ENCODE measurements at places on chromosomes 1 and 21.
A peak's percentile ranks its signal among the peaks of the same experiment; 100 is the strongest.

GRCh38 chr1:22717037-22717760 lies 6.6 kb downstream of the EPHB2 start:
- no peak for DNase-seq

GRCh38 chr1:160326418-160326817 lies 16.6 kb downstream of the COPA start:
- peak; percentile 54 for DNase-seq

DNA sequence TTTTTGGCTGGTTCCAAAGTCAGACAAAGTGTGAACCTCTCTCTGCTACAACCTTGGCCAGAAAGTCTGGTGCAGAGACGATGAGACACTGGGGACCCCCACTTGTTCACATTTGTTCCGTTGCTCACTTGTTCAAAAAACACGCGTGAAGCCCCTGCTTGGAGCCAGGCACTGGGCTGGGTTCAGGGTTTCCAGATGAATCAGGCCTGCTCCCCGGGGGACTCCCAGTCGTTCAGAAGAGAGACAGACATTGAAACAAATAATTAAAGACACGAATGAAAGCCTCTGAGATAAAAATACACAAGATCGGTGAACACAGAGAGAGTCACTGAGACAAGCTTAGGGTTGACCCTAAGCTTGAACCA lies 101.5 kb upstream of the RUNX3 start:
- DNase-seq: no peak

DNA sequence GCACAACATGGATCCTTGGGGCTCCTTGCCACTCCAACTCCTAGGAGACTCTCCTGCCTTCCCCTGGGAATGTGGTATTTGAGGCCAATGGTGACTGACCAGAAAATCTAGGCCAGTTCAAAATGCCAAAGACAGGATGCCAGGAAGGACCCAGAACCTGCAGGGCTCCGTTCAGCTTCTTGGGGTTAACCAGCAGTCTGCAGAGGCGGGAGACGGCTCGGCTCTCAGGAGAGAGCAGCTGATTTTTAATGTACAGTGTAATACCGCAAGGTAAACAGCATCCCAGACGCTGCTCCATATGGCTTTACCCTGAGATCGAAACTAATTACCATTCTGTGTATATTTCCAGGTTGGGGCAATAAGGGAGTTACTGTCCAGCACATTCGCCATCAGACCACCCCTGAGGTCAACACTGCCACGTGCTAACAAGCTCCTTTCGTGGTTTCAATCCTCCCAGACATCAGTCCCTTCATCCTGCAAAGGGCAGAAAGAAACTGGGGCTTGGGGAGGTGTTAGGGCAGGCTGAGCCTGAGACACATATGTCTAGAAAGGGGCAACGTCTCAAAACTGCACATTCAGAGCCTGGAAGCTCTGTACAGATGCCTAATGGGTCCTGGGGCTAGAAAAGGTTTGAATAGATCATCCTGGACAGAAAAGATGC lies 16.7 kb downstream of the ITPKB start:
- DNase-seq: no peak

DNA sequence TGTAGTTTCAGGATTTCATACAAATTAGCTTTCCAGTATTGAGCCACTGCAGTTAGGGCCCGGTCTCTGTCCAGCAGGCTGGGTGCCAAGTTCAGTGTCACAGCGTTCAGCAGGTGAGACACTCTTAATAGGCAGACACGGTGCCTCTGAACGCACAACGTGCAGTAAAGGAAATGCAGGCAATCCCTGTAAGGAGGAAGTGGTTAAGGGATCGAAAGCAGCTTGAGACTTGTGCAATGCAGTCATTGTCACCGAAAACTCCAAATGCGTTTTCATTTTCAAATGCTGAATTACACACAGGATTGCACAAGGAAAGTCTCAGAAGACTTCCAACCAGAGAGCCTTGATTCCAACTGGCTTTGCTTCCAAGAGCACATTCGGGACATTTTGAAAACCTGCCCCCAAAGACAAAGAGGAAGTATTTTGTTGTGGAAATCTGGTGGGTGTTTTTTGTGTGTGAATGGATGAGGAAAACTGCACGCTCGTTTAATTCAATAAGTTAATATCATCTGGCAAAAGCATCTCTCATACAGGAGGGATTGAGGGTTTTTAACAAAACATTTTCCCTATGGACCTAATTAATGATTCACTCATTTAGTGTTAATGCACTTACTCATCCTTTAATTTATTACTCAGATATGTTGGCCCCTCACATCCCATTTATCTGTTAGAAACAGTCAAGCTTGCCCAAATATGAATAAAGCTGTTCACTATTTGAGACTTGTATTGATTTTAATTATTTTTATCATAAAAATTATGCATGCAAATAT lies 61.6 kb downstream of the PTGS2 start:
- DNase-seq: no peak

GRCh38 chr1:35717911-35718476 lies 690 bp downstream of the C1orf216 start:
- no peak for DNase-seq

DNA sequence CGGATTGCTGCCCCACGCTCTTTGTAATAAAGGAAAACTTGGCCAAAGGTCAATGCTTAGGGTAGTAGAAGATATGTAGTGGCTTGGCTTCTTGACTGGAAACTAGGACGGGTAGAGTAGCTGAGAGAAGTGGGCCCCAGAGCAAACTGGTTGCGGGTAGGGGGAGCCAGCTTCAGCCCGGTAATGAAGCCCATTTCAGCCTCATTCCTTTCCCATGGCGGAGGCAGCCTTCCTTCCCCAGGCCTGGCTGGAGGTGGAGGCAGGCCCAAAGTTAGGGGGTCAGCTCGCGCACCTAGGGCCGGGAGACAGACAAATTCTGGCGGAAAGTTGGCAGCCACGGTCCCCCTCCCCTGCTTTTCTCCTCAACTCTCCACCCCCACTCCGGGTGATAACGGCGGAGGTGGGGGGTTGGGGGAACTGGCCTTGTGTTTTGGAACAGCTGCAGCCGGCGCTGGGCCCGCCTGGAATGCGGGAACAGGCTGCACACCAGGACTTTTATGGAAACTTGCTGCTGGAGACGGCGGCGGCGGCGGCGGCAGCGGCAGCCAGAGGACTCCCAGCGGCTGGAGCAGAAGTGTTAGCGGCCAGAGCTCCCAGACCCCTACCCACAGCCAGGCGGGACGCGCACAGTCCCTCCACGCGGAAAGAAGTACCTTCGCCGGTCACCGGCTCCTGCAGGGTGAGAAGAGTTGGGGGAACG lies at the start of gene NEXN:
Gene NEXN, plus strand, starts transcription at position 544 of the 700 bp plus-strand sequence. CDS start 27,483 bp downstream, outside the sequence.
- DNase-seq: no peak

- peak; percentile 15 for DNase-seq
These were observed 246.0 kb downstream of the RERE start for GRCh38 chr1:8571200-8571984.

DNA sequence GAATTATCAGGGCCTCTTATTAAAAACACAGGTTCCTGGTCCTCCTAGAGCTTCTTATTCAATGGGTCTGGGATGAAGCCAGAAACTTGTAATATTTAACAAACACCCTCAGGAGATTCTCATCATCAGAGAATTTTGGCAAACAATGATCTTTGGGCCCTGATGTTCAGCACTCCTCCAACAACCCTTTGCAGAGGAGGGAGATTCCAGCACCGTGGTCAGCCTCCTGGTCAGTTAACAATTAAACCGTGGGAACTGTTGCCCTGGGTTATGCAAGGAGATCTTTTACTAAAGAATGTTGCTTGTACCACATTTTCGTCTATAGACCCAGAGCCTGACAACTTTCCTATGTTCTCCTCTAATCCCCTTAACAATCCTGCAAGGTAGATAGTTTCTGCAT lies 294.4 kb downstream of the PLPP3 start:
- no peak for DNase-seq

DNA sequence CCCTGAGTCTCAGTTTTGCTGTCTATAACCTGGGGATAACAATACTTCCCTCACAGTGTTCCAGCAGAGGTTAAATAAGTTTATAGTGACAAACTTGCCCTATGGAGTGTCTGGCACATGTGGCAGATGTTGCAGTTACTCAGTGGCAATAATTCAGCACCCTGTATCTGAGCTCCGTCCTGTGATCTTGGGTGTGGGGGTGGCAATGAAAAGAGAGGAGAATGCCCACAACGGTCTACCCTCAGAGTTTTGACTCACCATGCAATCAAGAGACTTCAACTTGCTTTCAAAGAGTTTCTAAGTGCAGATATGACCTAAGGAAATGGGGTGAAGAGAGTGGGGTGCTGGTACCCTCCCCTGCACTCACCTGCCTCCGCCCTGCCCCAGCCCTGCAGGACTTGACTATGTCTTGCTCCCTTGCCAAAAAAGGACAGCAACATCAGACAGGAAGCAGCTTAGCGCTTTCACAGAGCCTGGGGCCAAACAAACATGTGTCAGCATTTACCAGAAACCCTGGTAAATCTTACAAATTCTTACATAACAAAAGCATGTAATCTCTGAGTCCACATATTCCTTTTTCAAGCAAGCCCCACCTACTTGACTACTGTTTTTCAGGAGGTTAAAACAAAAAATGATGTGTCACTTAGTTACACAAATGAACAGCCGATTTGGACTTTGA lies 185.1 kb upstream of the CAMK1G start:
- no peak for DNase-seq

- no peak for DNase-seq
These were observed 2.2 kb downstream of the RAB3B start for GRCh38 chr1:51988254-51988653.

- no peak for DNase-seq
These were observed 22.8 kb upstream of the BATF3 start for GRCh38 chr1:212722270-212722957.

DNA sequence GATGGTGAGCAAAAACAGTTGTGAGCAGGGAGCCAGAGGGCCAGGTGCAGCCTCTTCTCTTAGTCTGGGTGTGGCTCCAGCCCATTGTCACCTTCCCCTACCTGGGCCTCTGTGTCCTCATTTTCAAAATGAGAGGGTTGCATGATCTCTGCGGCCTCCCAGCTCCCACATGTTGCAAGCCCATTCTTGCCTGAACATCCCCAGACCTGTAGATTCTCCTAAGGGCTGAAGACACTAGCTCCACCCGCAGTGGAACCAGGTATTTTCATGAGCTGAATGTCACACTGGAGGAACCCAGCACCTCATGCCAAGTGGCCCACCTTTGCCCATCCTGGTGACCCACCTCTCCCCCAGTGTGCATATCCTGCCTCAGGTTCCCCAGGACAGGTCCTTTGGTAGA lies 12.3 kb downstream of the IKBKE start:
- no peak for DNase-seq

DNA sequence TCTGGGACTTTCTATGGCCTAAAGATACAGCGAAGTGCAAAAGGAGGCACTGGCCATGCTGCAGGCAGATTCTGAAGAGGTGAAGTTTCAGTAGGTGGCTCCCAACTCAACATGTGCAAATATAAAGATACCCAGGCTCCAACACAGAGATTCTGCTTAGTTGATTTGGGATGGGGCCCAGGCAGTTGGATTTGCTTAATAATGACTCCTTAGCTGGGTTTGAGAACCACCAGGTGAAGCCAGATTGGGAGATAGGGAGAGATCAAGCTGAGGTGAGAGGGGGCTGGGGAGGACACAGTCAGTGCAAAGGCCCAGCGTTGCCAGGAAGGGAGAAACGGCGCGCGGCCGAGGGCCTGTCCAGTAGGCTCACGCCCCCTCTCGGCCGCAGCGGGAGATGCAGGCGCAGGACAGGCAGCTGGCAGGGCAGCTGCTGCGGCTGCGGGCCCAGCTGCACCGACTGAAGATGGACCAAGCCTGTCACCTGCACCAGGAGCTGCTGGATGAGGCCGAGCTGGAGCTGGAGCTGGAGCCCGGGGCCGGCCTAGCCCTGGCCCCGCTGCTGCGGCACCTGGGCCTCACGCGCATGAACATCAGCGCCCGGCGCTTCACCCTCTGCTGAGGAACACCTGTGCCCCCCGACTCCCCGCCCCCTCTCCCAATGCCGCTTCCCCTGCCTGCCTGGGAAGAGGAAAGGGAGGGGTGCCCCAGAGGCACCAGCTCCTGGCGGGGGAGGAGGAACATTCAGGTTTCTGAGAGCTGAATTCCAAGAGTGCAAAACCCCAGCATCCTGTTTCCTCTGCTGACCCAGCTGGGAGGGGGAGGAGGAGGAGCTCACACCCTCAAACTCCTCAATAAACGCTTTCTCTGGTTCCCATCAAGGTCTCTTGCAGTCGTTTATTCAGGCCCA lies 1.2 kb downstream of the FAM167B start:
- DNase-seq: peak; percentile 76

DNA sequence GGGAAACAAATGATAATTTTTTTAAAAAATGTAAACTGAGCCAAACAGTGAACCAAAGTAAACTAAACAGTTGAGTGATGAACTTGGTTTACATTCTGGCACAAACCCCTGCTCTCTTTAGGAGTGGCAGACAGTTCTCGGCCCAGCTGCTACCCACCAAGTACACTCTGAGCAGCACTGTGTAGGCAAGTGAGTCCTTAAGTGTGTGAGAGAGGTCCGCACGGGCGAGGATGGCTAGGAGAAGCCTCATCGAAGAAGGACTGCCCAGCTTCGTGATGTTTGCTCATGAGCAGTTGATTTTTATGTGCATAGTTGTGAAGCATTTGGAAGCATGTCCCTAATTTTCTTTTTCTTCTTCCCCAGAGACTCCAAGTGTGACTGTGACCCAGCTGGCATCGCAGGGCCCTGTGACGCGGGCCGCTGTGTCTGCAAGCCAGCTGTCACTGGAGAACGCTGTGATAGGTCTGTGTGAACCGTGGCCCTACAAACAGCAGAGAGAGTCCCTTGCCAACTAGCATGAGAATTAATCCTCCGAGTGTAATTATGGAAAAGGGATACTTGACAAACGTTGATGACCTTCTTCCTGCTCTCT lies 32.1 kb downstream of the LAMC2 start:
- DNase-seq: no peak

- no peak for DNase-seq
These were observed 1133.7 kb upstream of the NCAM2 start for GRCh38 chr21:19864476-19864875.

DNA sequence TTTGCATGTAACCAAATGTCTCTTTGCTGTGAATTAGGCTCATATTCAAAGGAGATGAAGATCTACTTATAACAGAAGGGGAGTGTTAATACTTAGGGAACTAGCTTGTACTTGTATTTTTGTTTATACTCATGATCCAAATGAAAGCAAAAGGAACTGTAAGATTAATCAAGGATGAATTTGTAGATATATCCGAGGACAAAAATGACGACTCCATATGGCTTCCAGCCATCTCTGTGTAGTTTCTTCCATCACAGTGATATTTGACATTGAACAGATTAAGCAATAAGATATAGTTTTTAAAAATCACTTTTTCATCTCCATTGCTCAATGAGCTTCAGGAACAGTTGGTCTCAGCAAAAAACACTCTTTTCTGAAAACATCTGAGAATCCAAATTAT lies 257.4 kb upstream of the CAMK1G start:
- DNase-seq: no peak

GRCh38 chr1:119007339-119007669 lies 19.2 kb upstream of the TBX15 start:
- no peak for DNase-seq
